ENCODE measurements at places on chromosomes 16 and 17. TPM values are rescaled to one million over a fixed set of nuclear protein-coding genes. Genes with fewer than 3 reads are reported as not detected.
A peak's percentile ranks its signal among the peaks of the same experiment; 100 is the strongest.

- H3K4me1 ChIP-seq: no peaks in the 10 kb centered on the region
- no peak overlapping the region for H3K4me3 ChIP-seq
- no peaks in the 10 kb centered on the region for H3K36me3 ChIP-seq
- H3K27ac ChIP-seq: no peak overlapping the region
- no peaks in the 10 kb centered on the region for H3K27me3 ChIP-seq
Observed at GRCh38 chr17:74515941-74516340, 15.3 kb downstream of the CD300LB start.

Gene BCL6B
- 31.4 TPM for total RNA-seq

Gene KRT17
- total RNA-seq: 5.5 TPM

DNA sequence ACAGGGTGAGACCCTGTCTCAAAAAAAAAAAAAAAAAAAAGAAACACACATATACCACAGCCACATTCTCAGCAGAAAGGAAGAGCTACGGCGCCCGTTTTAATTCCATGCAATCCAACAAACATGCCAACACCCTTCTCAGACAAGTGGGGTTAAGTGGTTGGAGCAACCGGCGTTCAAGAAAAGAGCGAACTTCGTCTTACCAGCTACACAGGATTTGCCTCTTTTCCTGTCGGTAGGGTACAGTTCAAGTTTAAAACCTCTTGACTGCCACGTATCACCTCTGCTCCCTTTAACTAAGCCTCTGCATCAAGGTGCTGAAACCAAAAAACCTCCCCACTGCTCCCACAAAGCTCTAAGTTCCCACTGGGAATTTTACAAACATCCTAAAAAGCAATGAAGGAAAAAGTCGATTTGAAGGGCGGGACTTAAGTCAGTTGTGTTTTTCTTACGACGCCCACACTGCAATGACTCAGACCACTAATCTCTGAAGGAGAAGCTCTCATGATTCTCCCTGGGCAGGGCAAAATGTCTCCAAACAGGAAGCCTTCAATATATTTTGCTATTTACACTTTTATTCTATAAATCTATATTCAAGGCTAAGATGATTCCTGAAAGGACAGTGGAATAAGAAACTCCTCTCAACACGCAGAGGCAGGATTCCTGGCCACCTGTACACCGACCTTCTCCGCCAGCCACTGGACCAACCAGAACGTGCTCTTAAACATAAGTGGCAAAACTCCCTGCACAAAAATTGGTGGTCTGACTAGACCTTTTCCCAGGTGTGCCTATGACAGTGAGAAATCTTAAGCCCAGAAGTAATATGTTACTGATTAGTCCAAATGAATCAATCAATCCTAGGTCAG, 18.8 kb downstream of the SRP68 start:
- no peak overlapping the region for H3K4me3 ChIP-seq
- H3K27me3 ChIP-seq: no peaks in the 10 kb centered on the region
- peaks cover 12% of the 10 kb centered on the region for H3K36me3 ChIP-seq

GRCh38 chr17:42782166-42783061, 2.0 kb downstream of the WNK4 start:
- no peak overlapping the region for H3K4me3 ChIP-seq
- H3K36me3 ChIP-seq: no peaks in the 10 kb centered on the region
- no peak overlapping the region for H3K27ac ChIP-seq
- DNase-seq: no peak
- no peaks in the 10 kb centered on the region for H3K27me3 ChIP-seq

DNA sequence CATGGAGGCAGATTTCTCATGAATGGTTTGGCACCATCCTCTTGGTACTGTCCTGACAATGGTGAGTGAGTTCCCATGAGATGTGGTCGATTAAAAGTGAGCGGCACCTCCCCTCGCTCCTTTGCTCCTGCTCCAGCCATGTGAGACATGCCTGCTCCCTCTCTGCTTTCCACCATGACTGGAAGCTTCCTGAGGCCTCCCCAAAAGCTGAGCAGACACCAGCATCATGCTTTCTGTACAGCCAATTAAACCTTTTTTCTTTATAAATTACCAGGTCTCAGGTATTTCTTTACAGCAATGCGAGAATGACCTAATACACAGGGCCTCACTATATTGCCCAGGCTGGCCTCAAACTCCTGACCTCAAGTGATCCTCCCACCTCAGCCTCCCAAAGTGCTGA, 12.1 kb downstream of the ZNF500 start:
- no peak overlapping the region for H3K27ac ChIP-seq
- DNase-seq: no peak
- no peaks in the 10 kb centered on the region for H3K4me1 ChIP-seq
- H3K36me3 ChIP-seq: peaks cover 8% of the 10 kb centered on the region
- no peaks in the 10 kb centered on the region for H3K27me3 ChIP-seq
- H3K4me3 ChIP-seq: no peak overlapping the region

Gene CFAP97D1
- total RNA-seq: not detected

- DNase-seq: no peak
- no peak overlapping the region for H3K27ac ChIP-seq
- H3K27me3 ChIP-seq: no peaks in the 10 kb centered on the region
- no peaks in the 10 kb centered on the region for H3K4me1 ChIP-seq
- no peaks in the 10 kb centered on the region for H3K36me3 ChIP-seq
Observed at GRCh38 chr16:79379095-79379494, 221.4 kb downstream of the MAF start.

GRCh38 chr16:4685776-4686496, 7.4 kb upstream of the NUDT16L1 start:
- H3K36me3 ChIP-seq: peaks cover 2% of the 10 kb centered on the region
- H3K4me3 ChIP-seq: no peak overlapping the region
- DNase-seq: peak; percentile 81
- no peak overlapping the region for H3K27ac ChIP-seq

- no peak overlapping the region for H3K27ac ChIP-seq
- H3K27me3 ChIP-seq: no peaks in the 10 kb centered on the region
- no peak overlapping the region for H3K4me3 ChIP-seq
- no peaks in the 10 kb centered on the region for H3K4me1 ChIP-seq
Observed at GRCh38 chr17:19738073-19738449, 10.0 kb downstream of the ALDH3A1 start.

- no peak overlapping the region for H3K27ac ChIP-seq
- H3K4me1 ChIP-seq: no peaks in the 10 kb centered on the region
- no peaks in the 10 kb centered on the region for H3K36me3 ChIP-seq
- no peak for DNase-seq
- H3K27me3 ChIP-seq: no peaks in the 10 kb centered on the region
- no peak overlapping the region for H3K4me3 ChIP-seq
Observed at GRCh38 chr17:76154936-76155845, 14.1 kb upstream of the FOXJ1 start.

DNA sequence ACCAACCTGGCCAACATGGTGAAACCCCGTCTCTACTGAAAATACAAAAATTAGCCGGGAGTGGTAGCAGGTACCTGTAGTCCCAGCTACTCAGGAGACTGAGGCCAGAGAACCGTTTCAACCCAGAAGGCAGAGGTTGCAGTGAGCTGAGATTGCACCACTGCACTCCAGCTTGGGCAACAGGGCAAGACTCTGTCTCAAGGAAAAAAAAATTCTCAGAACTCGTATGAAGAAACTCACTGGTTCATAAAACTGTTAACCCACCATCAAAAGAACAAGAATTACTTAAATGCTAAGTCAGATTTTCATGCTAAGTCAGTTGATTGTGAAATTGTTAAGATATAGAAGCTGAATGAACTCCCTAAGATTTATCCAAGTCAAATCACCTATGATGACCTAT, 31.3 kb downstream of the SLC39A11 start:
- no peak overlapping the region for H3K27ac ChIP-seq
- no peaks in the 10 kb centered on the region for H3K27me3 ChIP-seq
- no peaks in the 10 kb centered on the region for H3K36me3 ChIP-seq

DNA sequence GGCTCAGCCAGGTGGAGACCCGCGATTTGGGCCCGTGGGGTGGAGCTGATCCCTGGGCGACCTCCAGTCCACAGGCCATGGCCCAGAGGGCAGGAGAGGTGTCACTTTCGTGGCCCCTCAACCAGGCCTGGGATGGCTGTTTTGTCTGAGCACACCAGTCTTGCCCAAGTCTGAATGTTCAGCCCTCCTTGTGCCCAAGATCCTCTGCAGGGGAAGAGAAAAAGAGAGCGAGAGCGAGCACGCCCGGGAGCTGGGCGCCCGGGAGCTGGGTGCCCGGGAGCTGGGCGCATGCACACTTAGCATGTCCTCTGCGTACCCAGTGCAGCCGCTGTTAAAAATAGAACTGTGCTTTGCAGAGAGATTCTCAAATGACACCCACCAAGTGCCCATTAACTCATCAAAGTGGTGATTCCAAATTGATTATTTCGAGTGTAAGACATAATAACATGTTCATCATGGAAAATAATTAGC, 403.3 kb upstream of the TNRC6C start:
- DNase-seq: no peak
- H3K4me1 ChIP-seq: no peaks in the 10 kb centered on the region
- H3K27me3 ChIP-seq: no peaks in the 10 kb centered on the region
- H3K27ac ChIP-seq: no peak overlapping the region
- H3K4me3 ChIP-seq: no peak overlapping the region

DNA sequence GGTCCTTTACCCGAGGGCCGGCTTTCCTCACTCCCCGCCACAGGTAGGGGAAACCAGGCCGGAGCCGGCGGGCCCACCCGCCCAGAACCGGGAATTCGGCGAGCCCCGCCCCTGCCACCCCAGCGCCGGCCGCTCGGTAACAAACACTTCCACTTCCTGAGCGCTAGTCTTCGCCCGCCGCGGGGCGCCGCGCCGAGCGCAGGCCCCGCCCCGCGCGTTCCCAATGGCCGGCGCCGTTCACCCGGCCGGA, 224 bp upstream of the NHERF1 start:
- DNase-seq: no peak
- no peaks in the 10 kb centered on the region for H3K27me3 ChIP-seq
- peak overlapping the region; percentile 19 for H3K4me3 ChIP-seq
- no peaks in the 10 kb centered on the region for H3K4me1 ChIP-seq

GRCh38 chr16:25157271-25157875, 45.8 kb downstream of the LCMT1 start:
- no peaks in the 10 kb centered on the region for H3K27me3 ChIP-seq
- DNase-seq: no peak
- peaks cover 6% of the 10 kb centered on the region for H3K36me3 ChIP-seq
- no peaks in the 10 kb centered on the region for H3K4me1 ChIP-seq
- no peak overlapping the region for H3K4me3 ChIP-seq
- no peak overlapping the region for H3K27ac ChIP-seq

Gene TBC1D3C
- total RNA-seq: not detected

GRCh38 chr16:2486645-2487516, 12.0 kb downstream of the TBC1D24 start:
- H3K36me3 ChIP-seq: no peaks in the 10 kb centered on the region
- no peak overlapping the region for H3K27ac ChIP-seq
- H3K4me1 ChIP-seq: no peaks in the 10 kb centered on the region
- DNase-seq: peak; percentile 71
- no peak overlapping the region for H3K4me3 ChIP-seq

GRCh38 chr17:80138856-80139426, 8.0 kb downstream of the EIF4A3 start:
- no peak overlapping the region for H3K4me3 ChIP-seq
- DNase-seq: no peak
- no peaks in the 10 kb centered on the region for H3K27me3 ChIP-seq
- H3K4me1 ChIP-seq: no peaks in the 10 kb centered on the region
- H3K27ac ChIP-seq: no peak overlapping the region

GRCh38 chr17:57518587-57519581, 226.2 kb downstream of the CCDC182 start:
- H3K36me3 ChIP-seq: no peaks in the 10 kb centered on the region
- H3K27ac ChIP-seq: no peak overlapping the region
- no peak overlapping the region for H3K4me3 ChIP-seq
- no peak for DNase-seq

- no peak for DNase-seq
- H3K36me3 ChIP-seq: no peaks in the 10 kb centered on the region
- peaks cover 2% of the 10 kb centered on the region for H3K27me3 ChIP-seq
- H3K4me3 ChIP-seq: no peak overlapping the region
- no peak overlapping the region for H3K27ac ChIP-seq
- H3K4me1 ChIP-seq: no peaks in the 10 kb centered on the region
Observed at GRCh38 chr16:80158766-80159165, 382.0 kb upstream of the DYNLRB2 start.

- H3K4me3 ChIP-seq: no peak overlapping the region
- H3K27me3 ChIP-seq: no peaks in the 10 kb centered on the region
- DNase-seq: no peak
- no peak overlapping the region for H3K27ac ChIP-seq
Observed at GRCh38 chr17:78340183-78340955, 19.5 kb downstream of the SOCS3 start.

- no peak for DNase-seq
- no peaks in the 10 kb centered on the region for H3K4me1 ChIP-seq
- H3K36me3 ChIP-seq: no peaks in the 10 kb centered on the region
- H3K27ac ChIP-seq: no peak overlapping the region
- no peak overlapping the region for H3K4me3 ChIP-seq
Observed at GRCh38 chr16:81752876-81753227, 26.2 kb upstream of the PLCG2 start.

DNA sequence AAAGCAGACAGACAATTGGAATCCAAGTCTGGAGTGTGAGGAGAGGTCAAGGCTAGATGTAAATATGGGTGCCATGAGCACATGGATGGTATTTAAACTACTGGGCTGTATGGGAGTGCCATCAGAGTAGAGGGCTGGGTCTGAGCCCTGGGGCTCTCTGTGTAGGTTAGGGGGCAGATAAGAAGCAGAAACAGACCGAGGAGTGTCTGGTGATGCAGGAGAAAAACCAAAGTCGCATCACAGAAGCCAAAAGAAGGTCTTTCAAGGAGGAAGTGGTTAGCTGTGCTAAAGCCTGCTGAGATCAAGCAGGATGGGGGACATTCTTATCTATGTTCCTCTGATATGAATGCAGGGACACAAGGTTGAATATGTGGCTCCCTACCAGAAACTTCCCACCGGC, 1.9 kb downstream of the TSEN54 start:
- H3K4me3 ChIP-seq: no peak overlapping the region
- H3K4me1 ChIP-seq: no peaks in the 10 kb centered on the region
- H3K27ac ChIP-seq: no peak overlapping the region
- no peak for DNase-seq
- H3K27me3 ChIP-seq: no peaks in the 10 kb centered on the region

Gene HBZ
- total RNA-seq: not detected

GRCh38 chr17:6948562-6948961, 47.3 kb upstream of the ALOX12 start:
- H3K4me1 ChIP-seq: no peaks in the 10 kb centered on the region
- H3K27me3 ChIP-seq: no peaks in the 10 kb centered on the region
- H3K36me3 ChIP-seq: no peaks in the 10 kb centered on the region
- DNase-seq: no peak

Gene CRHR1
- not detected for total RNA-seq

DNA sequence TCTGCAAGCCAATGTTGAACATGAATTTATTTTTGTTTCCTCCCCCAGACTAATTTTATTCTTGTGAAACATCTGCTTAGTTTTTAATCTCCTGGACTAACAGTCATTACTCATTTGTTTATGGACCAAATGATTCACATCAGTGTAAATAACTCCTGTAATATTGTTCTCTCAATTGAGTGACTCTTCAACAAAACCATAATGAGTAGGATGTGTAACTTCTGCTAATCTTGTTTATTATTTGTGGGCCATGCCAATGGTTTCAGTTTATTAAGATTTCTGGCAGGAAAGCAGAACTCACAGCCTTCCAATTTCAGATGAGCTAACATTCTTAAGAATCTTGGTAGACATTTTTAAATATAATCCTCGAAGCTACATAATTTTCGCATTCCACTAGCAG, 1216.3 kb upstream of the GOT2 start:
- H3K27ac ChIP-seq: no peak overlapping the region
- H3K4me3 ChIP-seq: no peak overlapping the region
- no peaks in the 10 kb centered on the region for H3K4me1 ChIP-seq
- no peak for DNase-seq

Gene TMEM88
- 28.6 TPM for total RNA-seq

- H3K36me3 ChIP-seq: no peaks in the 10 kb centered on the region
- H3K4me1 ChIP-seq: no peaks in the 10 kb centered on the region
- DNase-seq: no peak
- no peaks in the 10 kb centered on the region for H3K27me3 ChIP-seq
Observed at GRCh38 chr17:51230306-51230705, 29.5 kb downstream of the MBTD1 start.

Gene ALDH3A1
- total RNA-seq: 0.58 TPM

Gene ITGAD
- total RNA-seq: 0.45 TPM

Gene GNAO1
- 16.2 TPM for total RNA-seq

Measured in aorta (tissue), 5 donors.